ENCODE measurements at places on chromosomes 1 and 21.

DNA sequence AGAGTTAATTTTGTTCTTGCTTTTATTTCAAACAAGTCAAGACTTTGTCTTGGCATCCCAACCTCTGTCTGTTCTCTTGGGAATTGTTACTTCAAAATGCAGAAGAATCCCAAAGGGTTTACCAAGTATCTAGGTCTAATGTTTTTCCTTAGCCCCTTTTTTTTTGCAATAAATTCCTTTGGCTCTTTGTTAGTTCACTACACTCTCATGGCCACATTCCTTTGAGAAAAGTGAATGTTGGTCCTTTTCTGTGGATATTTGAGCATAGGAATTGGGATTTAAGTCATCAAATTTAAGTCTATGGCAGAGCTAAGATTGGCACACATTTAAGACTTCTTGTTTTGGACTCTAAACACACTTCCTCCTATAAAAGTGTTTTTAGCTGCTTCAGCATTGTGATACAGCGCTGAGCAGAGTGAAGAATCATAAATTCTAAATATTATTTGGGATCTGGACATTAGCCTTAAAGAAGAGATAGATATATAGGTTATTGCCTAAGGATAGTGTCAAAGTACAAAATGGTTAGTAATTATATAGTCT is 1.9 kb downstream of the BTF3L4 start:
- no peak for DNase-seq

GRCh38 chr1:236516929-236517704 is 6.7 kb upstream of the LGALS8 start:
- no peak for DNase-seq

DNA sequence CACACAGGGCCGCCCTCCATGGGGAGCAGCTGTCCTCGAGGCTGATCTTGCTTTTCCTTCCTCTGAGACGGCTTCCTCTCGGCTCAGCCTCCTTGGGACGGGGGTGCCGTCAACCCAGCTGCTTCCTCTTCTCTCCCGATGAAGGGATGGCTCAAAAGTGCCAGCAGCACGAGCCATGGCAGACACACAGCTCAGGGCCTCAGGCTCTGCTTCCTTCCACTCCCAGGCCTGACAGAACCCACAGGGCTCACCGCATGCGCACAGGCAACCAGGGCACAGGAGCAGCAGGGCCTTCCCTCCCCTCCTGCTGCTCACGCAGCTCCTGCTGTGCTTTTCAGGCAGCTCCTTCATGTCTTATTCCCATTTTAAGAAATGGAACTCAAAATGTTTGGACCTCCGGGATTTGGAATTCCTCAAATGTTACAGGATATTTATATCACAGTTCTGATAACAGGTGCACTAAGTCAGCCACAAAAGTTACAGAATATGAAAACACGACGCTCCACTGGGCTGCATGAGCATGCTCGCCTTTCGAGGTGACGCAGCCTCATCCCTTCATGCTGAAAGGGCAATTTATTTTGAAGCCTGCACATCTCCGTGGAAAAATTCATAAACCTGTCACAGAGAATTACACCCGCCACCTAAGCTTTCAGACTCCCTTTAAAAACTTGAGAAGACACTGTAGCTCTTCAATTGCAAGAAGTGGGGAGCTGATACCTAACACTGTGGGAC is 84.4 kb downstream of the HSF2BP start:
- no peak for DNase-seq

DNA sequence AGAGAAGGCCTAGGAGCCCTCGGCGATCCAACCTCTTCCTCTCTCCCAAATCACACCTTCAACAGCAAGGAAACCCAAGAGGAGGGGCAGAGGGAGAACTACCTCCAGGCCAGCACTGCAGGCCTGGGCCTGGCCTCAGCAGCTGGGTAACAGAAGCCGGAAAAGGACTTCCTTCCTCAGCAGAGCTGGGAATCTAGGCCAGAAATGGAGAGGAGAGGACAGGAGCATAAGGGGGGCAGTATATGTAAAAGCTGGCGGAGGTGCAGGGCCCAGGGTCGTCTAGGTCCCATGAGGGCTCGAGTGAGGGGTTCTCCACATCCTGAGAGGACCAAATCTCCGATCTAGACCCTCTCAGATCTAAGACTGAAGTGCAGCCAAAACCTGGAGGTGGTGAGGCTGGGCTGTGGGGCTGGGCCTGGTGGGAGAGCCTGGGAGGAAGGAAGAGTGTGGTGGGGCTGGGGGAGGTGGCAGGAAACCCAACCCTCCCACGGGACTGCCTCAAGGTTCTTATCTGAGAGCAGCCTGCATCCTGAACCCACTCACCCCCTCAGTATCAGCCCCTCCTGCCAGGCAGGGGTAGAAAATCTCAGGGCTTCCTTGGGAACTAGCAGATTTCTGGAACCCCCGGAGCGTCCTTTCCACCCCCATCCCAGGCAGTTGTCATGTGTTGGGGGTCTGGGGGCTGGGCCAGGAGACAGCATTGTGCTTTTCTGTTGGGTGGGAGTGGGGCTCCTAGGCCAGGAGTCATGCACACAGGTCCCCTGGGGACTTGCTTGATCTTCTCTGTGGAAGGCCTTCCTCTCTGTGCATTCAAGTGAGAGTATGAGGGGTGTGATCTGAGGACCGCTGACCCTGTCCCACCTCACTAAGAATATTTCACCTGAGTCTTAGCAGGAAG is 33.0 kb downstream of the PIK3C2B start:
- peak; percentile 63 for DNase-seq

GRCh38 chr1:201779351-201779880 is 49.5 kb upstream of the IPO9 start:
- no peak for DNase-seq

- no peak for DNase-seq
These were observed 19.9 kb downstream of the CLDN17 start for GRCh38 chr21:30146558-30147282.

DNA sequence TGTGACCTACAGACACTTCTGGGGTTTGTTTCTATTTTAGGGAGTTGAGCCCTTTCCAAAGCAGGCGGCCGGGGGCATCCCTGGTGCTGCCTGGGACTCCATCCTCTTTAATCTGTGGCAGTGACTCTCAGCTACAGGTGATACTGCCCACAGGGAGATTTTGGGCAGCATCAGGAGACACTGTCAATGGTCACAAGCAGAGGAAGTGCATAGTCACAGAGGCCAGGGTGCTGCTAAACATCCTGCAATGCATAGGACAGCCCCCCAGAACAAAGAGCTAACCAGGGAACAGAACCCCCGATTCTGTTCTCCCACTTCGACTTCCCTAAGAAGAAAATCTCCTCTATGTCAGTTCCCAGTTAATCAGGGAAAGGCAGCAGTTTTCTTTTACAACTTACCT is 66.2 kb downstream of the TEX35 start:
- no peak for DNase-seq

DNA sequence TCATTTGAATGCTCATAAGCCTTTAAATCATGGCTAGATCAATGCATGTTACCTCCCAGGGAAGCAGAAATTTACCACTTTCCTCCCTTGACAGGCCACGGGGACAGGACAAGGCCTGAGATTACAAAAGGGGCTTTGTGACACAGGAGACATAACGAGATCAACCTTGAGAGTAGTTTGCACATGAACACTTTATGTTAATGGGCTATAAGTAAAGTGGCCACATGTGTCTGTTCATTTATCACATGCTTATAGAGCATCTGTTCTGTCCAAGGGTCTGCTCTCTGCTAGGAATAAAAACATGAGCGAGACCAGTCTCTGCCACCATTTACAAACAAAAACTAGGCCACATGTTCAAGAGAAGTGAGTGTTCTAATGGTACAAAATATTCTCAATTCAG is 144.1 kb upstream of the C8B start:
- DNase-seq = no peak

DNA sequence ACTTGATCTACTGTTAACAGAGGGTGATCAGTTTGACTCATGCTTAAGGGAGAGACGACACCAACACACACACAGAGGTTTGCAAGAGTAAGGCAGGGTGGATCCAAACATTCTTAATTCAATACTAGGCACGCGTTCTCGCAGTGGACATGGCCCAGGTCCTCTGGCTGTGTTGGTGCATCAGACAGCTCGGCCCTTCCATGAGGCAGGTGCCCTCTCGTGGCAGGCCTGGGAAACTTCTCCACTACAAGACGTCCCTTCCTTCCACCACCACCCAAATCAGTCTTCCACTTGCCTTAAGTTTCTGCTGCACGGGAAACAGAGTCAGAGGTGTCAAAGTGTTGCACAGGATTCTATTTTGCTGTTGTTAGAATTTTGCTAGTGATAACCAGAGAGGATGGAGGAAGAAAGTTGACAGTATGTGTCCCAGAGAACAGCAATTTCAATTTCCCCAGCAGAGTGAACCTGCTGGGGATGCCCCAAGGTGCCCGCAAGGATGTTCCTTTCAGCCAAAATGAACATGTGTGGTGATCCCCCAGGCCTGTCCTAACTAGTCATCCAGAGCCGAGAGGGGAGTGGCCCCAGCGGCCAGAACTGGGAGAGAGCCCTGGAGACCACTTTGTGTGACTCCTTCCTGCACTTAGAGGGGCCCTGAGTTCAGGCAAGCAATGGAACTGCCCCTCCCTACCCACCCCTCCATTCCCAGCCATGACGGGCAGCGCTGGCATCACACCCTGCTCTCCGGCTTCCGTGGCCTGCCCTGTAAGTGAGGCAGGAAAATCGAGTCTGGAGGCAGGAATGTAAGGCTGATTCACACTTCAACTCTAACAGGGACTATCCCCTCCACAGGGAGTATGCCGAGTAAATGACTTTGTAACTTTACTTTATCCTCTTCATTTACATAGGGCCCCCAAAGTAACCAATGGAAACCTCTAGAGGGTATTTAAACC is 34.8 kb downstream of the MX1 start:
- peak; percentile 83 for DNase-seq

GRCh38 chr1:26700711-26701110 is 4.9 kb downstream of the ARID1A start:
- no peak for DNase-seq

DNA sequence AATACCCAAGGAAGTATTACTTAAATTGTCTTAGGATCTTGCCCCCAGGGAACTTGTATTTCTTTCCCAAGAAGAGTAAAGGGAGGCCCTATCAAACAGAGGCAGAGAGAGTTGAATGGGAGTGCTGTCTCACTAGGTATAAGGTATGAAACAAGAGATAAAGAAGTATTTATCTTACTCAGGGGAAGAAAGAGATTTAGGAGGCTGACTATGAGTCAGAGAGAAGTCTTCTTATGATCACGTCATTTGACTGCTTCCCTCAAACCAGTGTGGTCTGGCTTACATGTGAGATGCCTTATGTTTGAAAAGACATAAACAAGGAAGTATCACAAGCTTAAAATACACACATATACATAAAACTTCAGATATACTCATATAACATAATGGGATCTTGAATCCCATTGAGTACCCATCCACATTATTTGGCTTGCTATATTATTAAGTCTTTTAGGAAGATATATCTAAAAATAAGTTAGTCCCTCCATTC is 29.6 kb downstream of the DUSP10 start:
- peak; percentile 45 for DNase-seq

- DNase-seq = peak; percentile 81
These were observed at the start of gene PRDM2 for GRCh38 chr1:13699936-13700520. Gene PRDM2 (plus strand): TSS chr1:13700188. CDS start chr1:13715606, 15,418 bp downstream.

DNA sequence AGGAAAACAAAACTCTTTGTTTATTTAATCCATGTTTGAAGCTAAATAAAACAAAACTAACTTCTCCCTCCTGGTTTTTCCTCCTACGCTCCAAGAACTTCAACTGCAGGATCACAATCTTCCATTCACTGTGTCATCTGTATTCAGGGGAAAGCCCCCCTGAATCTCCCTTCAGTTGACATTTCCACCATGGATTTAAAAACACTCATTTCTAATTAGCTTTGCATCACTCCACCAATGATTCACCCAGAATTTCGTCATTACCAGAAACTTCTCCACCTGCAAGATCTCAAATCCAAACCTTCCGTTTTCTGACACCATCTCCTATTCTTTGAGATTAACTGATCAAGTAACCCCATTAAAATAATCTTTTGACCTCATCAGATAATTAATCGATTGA is 10.9 kb upstream of the RGS5 start:
- DNase-seq = no peak

DNA sequence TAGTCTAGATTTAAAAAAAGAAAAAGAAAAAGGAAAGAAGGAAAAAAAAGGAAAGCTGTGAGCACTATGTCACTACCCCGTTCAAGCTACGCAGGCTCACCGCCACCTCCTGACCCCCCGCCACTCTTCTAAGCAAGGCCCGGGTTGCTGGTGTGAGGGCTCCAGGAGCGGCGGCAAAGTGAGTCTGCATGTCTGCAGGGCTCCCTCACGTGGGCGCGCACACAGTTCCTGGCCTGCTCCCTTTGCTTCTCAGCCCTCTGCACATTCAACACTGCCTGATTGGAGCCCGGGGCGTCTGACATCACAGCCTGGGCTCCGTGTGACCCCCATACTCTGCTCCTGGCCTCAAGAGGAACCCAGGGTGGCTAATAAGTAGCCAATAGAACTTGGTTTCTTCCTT is 81.4 kb upstream of the TLR5 start:
- no peak for DNase-seq

- no peak for DNase-seq
These were observed 368.0 kb downstream of the SETD4 start for GRCh38 chr21:35692311-35692710.

DNA sequence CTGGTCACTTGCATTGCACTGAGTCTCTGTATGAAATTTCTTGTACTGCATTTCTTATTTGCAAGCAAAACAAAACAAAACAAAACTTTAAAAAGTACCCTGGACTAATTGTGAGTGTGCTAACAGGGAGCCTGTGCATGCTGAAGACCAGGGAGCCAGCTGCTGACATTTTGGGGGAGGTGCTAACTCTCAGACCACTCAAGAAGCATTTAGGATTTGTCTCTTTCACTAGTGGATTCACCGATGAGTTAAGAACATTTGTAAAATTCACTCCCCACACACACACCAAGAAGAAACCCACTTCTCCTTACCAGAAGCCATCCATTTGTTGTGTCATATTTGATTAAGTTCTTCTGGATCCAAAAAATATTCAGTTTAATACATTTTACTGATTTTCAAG is 95.7 kb upstream of the C1orf105 start:
- DNase-seq = no peak

DNA sequence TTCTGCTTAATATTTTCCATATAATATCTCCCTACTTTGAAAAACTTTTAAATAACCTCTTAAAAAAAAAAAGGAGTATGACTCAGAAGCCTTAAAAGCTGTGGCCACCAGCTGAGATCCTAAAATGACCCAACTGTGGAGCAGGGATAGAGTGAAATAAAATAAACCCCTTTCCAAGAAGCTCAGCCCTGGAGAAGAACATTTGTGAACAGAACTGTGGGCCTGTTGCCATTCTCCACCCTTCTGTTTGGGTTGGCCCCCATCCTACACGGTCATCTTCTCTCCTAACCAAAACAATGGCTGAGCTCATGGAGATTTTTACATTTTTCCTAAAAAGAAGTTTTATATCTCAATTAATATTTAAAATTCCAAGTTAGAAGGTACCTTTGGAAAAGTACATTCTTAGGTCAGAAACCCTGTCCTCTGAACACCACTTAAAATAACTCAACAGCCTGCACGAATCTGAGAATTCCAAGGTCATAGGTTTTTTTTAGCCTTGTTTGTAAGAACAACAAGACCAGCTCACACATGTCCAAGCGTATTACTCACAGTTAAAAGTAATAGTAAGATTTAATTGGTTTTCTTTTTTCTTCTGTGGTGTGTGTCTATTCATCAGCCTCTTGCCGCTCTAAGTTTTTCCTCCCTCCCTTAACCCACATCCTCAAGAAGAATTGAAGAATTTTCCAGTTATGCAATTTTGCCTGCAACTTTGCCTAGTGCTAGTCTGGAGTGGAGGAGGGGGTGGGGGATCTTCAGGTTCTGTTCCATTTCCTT is 107.7 kb upstream of the ERRFI1 start:
- DNase-seq = no peak
